HAP-1 (cell line): ENCODE measurements at places on chromosomes 2 and 18.

GRCh38 chr2:158658396-158658795 lies 136.7 kb upstream of the DAPL1 start:
- no peak for DNase-seq

DNA sequence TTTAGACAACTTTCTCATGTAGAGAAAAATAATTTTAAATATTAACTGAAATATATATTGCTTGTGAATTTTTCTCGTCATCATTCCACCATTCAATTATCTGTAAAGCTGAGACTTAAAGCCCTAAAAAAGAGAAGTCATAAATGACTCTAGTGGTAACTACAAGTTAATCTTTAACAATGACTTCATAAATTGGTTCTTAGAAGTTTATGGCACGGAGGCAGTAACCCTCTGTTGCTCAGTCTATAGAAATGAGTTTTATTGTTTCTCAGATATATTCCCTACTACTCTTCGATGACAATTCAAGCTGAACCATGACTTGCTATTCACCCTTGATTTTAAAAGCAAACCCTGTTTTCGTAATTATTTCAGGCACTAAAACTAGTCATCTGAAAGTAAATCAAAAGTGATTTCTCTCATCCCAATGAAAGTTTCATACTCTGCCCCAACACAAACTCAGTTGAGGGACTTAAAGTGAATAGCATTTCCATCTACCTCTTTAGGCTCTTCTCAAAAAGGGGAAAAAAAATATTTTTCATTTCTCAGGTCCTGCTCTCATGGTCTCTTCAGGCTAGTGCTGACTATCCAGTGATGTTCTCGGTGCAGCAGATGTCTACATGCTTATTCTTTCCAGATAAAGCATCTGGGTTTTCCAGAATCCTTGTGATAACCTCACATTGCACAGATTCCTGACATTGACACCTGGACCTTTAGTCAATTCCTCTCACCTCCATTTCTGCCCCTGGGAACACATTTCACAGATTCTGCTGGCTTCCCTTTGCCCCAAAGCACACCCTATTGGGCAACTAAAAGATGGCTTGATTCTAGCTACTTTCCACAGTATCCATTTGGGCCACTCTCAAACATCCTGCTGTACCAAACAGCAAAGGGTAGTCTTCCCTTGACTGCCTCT lies 207.8 kb upstream of the LRATD1 start:
- DNase-seq = no peak

DNA sequence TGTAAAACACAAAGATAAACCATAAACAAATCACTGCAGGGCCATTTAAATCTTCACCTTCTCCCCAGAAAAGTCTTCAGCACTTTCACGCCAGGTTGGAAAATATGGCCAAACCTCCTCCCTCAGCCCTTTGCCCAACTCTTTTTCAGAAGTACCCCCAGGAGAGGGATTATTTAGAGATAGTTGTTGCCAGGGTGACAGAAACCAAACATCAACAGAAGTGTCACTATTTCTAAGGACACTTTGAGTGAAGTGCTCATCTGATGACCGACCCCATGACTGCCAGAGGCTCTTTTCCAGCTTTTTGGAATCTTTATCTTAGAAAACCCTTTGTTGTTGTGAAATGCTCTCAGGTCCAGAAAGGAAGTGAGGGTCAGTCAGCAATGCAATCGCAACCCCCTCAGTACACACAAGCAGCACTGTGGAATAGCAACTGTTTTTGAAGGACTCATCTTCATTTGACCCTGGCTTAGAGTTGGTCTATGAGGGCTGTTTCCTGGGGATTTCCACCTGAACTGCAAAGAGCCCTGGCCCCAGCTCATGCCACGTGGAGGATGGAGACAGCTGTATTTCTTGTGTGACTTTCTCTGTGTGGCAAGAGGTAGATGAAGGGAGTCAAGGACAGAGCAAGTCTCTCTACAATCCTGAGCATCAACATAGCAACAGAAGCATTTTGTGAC lies 114.0 kb upstream of the STON1 start:
- DNase-seq = no peak

DNA sequence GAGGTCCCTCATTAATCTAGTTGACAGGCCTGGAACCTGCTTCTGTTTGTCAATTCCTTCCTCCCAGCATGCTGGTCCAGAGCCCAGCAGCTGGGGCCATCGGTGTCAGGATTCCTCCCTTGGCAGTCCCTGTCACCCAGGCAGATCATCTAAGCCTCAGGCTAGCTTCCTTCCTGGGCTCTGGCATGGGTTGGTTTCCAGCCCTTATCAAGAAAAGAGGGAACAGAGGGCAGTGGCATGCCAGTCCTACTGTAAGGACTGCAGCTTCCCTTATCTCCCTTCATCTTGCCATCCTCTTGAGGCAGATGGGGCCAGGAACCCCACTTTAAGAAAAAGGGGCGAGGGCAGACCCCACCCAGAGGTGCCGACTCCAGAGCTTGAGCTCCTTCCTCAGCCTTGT lies 10.9 kb upstream of the KCNK3 start:
- no peak for DNase-seq

DNA sequence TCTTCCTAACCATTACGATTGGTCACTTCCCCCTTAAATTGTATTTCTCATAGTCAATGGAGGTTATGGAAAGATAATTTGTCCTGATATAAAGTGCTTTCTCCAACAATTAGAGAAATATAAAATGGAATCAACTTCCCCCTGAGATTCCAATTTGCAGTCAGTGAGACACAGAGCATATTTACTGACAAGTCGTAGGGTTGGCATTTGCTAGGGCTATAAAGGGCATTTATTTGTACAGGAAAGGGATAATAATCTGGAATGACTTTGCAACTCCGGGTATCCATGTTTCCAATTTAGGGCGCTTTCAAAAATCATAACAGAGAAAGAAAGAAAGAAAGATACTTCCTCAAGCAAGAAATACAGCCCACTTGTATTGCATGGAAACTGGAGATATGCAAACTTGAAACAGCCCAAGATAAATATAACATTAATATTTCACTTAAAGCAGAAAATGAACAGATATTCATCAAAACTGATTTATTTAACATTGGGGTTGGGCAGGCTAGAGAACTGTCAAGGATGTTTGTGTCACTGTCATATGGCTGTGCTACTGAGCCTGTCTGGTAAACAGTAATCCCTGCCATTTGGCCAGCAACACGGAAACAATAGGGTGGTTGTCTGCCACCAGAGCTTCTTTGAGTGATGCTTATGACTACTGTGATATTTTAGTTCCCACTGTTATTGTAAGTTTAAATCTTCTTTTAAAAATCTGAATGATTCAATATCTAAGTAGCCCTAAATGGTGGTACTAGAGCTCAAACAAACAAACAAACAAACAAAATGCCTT lies 621.8 kb downstream of the LRP1B start:
- no peak for DNase-seq

- DNase-seq = peak; percentile 96
Measured at GRCh38 chr2:74008761-74009395, 24.2 kb downstream of the TET3 start.

DNA sequence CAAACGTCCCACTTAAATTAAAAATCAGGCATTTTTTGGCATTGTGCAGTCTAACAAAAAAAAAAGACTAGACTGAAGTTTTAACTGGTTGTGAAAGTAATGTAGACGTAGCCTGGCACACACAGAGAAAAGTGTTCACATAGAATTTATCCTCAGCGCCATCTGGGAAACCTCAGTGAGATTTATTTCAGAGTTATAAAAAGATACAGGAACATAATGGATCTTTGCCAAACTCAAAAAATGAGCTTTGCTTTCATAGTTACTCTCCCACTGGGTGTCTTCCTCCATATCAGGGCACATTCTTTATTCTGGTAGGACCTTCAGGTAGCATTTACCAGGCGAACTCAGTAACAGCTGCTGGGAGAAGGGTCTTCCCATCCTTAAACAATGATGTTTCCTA lies 532.4 kb upstream of the SALL3 start:
- no peak for DNase-seq

DNA sequence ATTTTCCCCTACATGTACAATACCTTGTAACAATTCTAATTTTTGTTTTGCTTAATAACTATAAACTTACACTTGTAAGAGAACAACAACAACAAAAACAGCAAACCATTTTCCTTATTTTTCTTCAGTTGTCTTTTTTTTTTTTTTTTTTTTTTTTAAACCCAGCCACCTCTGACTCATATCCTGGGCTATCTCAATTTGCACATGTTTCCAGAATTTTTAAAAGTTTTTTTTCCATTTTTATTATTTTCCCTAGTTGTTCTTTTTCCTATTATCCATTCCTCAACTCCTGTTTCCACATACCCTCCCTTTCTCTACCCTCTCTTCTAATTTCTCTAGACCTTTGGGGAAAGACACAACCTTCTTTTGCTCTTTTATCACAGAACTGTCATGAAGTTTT lies 112.5 kb downstream of the EFEMP1 start:
- no peak for DNase-seq

GRCh38 chr2:207289295-207290018 lies 123.7 kb upstream of the KLF7 start:
- no peak for DNase-seq

DNA sequence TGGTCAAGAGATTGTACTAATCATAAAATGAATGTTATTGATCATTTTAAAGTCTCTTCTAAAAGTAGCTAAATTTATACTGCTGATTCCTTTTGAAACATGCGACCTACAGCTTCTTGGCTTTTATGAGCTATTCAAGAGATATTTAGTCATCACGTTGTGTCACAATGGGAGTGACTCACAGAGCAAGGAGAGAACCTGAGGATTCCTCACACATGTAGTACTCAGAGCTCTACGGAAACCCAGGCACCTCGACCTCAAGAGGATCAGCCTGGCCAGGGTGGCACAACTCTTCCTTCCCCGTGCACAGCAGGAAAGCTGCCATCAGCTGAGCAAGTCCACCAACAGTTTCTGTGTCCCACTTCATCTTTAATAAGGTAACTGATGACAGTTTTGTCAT lies at the start of gene DHRS9:
Gene DHRS9 (plus strand): TSS at position 223 of the 400 bp plus-strand sequence. CDS start 12,019 bp downstream, outside the sequence.
- DNase-seq = no peak

DNA sequence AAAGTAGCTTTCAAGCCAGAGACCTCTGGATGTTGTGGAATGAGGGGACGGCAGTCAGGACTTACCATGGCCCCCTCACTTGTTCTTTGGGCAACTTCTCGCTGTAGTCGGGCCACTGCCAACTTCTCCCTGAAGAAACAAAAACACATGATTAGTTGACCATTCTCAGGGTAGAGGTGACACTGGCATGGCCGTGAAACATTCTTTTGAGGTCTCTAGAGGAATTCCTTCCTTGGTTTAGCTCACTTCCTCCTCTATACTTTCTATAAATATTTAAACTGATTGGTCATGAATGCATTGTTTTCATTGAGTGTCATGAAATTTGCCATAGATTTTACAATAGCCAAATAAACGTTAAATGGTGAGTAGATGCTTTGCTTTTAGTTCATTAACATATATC lies 354.6 kb downstream of the NCKAP5 start:
- no peak for DNase-seq

- DNase-seq = no peak
Measured at GRCh38 chr2:180324182-180324581, 317.1 kb upstream of the CWC22 start.

- no peak for DNase-seq
Measured at GRCh38 chr2:4258563-4258962, 555.2 kb downstream of the DCDC2C start.

GRCh38 chr2:26316845-26317244 lies 29.1 kb upstream of the SELENOI start:
- DNase-seq = no peak

DNA sequence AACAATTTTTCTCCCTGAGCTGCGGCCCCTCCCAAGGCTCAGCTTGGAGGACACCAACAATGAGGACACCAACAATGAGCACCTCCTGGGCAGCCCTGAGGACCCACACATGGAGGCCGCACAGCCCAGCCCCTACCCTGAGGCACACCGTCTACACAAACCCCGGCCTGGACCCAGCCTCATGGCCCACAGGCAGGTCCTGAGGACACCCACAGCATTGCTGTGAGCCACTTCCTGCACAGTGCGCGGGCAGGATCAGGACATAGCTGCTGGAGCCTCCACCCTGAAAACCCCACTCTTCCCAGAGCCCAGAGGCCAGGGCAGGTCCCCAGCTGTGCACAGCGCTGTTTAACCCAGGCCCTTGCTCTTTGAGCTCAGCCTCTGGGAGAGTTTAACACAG lies 194.3 kb downstream of the RTP5 start:
- DNase-seq = no peak

GRCh38 chr2:109333414-109334210 lies 204.6 kb downstream of the SH3RF3 start:
- no peak for DNase-seq

- no peak for DNase-seq
Measured at GRCh38 chr2:212237350-212238095, 301.1 kb downstream of the ERBB4 start.

- DNase-seq = no peak
Measured at GRCh38 chr2:109324861-109325260, 195.9 kb downstream of the SH3RF3 start.

DNA sequence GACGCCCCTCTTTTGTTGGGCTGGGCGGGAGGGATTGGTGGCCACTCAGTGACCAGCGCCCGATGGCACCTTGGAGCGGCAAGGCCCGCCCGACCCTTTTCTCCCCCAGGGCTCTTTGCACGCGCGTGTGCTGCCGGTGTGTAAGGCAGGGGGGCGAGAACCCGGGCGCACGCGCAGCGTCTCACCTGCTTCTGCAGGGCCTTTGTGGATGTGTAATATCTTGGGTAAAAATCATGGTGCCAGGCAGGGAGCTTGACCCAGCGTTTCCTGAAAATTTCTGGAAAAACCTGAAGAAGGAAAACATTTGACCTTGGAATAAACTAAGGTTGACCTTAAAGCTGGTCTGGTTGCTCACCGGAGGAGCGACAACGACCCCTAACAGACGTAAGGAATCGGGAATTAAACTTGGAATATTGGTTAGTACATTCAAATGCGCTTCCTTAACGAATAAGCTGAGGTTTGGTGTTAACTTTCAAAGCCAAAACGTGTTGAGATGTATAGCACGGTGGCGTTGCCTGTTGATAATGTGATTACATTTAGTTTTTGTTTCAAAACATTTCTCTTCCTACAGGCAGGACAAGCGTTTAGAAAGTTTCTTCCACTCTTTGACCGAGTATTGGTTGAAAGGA lies 438 bp downstream of the HSPE1 start:
- DNase-seq = no peak

DNA sequence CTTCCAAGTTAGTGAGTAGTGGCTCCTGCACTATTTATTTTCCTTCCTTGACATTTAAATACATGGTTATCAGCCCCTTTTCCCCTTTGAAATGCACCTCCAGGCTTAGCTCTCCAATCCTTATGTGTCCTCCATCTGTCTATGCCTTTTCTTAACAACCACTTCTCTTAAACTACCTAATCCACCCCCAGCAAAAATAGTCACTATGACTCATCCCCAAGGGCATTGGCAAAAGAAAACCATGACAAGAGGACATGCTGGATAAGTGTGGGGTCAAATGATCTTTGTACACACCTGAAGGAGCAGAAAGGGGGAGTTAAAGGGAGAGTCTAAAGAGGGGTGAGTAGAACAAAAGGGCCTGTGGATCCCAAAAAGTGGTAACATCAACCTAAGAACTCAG lies 127.2 kb downstream of the ANKRD44 start:
- no peak for DNase-seq

DNA sequence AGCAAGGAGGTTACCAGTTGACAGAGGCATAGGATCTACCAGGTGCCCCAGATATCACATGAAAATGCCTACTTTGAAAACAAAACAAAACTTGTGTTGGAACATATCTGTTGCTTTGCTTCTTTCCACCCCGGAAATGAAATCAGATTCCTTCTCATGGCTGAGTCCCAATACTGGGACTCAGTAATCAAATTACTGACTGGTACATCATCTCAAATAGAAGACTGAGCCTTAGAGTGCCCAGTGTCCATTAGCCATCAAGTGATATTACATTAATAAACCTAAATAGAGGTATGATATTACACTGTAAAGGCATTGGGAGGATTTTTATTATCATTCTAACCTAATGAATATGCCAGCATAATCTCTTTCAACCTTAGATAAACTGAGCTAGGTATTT lies 48.6 kb upstream of the MSTN start:
- no peak for DNase-seq
